ENCODE measurements at places on chromosomes 3 and 15. TPM values are rescaled to one million over a fixed set of nuclear protein-coding genes. Genes with fewer than 3 reads are reported as not detected.

SLC12A1 gene
- not detected for total RNA-seq

LRRC15 gene
- 0.53 TPM for total RNA-seq

KPNA1 gene
- 82.5 TPM for total RNA-seq

CD200 gene
- 2.4 TPM for total RNA-seq

ECE2 gene
- not detected for total RNA-seq

PRKAR2A gene
- 43.3 TPM for total RNA-seq

CCR8 gene
- total RNA-seq, result not detected

LMOD3 gene
- 122 TPM for total RNA-seq

GTPBP8 gene
- total RNA-seq, result 22.4 TPM

RBPMS2 gene
- total RNA-seq, result 196 TPM

CFAP161 gene
- total RNA-seq, result 0.70 TPM

COL6A5 gene
- total RNA-seq, result not detected

ONECUT1 gene
- not detected for total RNA-seq

Measured in heart right ventricle (tissue), 16 donors.